ENCODE measurements at places on chromosomes 12 and 14.

DNA sequence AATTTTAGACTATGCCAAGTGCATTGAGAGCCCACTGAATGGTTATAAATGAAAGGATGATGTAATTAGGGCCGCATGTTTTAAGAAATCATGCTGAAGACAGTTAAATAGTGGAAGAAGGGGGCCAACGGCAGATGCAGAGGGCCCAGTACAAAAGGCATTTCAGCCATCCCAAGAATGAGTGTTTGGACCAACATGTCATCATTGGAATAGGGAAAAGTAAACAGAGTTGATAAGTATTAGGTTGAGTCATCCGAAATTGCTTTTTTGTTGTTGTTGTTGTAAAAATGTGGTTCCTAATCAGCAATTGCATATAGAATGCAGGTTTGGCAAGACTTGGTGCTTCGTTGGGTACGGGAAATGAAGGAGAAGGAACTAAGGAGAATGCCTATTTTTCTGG is 29.5 kb downstream of the BMP4 start:
- DNase-seq, result no peak

GRCh38 chr12:45685680-45686079 is 43.8 kb upstream of the ARID2 start:
- DNase-seq, result no peak

GRCh38 chr12:38783304-38783703 is 122.1 kb downstream of the CPNE8 start:
- no peak for DNase-seq

DNA sequence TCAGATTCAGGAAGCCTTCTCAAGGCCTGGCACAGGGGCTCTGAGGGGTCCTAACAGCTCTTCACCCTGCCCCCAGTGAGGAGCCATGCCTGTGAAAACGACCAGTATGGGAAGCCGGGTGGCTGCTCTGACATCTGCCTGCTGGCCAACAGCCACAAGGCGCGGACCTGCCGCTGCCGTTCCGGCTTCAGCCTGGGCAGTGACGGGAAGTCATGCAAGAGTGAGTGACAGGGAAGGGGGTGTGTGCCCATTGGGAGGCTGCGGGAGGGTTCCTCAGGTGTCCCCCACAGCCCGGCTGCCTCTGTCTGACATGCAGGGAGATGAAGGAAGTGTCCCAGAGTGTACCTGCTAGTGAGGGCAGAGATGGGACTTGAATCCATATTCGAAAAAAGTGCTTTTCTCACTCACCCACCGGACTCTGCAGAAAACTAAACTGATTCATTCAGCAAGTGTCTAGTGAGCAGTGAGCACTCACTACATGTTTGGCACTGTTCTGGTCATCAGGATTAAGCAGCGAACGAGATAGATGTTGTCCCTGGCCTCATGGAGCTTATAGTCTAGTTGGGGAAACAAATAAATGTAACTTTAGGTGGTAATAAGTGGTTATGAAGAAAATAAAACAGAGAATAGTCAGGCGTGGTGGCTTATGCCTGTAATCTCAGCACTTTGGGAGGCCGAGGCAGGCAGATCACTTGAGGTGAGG is 9.4 kb upstream of the LRP1-AS start:
- no peak for DNase-seq

- DNase-seq, result no peak
These were observed 36.3 kb downstream of the IL31 start for GRCh38 chr12:122137681-122138080.

DNA sequence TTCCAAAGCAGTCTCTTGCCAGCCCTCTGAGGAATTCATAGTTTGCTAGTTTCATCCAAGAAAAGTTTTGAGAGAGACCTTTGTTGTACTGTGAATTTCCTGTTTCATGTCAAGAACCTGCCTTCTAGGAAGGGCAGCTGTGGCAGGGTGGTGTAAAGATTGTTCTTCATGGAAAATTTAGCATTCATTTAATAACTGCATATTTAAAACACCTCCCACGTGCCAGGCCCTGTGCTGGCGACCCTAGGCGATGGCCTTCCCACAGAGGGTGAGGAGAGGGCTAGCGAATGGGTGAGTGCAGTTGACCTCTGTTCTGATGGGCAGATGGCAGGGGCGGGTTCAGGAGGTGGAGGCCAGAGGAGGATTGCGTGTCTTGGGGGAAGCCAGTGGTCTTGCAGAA is 43.2 kb downstream of the MLXIP start:
- no peak for DNase-seq

GRCh38 chr14:36502558-36503508 is 17.2 kb downstream of the NKX2-1 start:
- DNase-seq, result no peak

GRCh38 chr12:34396861-34397590 is 374.7 kb downstream of the ALG10 start:
- DNase-seq, result no peak

DNA sequence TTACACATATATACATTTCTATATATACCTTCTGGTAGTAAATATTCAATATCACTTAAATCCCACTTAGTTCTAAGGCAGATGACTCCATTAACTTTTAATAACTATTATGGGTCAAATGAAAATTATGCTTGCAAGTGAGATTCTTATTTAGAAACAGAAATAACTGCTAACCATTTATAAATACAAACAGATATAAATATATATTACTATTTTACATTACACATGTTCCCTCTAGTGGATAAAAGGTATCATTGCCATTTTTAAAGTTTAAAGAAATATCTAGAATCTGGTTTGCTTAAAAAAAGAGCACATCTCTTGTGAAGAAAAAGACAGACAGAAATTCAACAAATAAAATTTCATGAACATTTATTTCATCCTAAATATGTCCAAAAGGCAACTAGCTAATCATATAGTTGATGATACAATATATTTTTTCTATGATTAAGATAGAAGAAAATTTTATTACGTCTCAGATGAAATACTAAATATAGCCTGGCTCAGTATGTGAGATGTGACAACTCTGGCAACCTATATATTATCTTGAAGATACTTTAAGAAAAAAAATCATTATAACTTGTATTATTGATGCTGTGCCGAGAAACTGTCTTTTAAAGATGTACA is 11.7 kb upstream of the RAD51AP1 start:
- no peak for DNase-seq

- no peak for DNase-seq
These were observed 265.1 kb downstream of the ALG10 start for GRCh38 chr12:34287437-34287836.

DNA sequence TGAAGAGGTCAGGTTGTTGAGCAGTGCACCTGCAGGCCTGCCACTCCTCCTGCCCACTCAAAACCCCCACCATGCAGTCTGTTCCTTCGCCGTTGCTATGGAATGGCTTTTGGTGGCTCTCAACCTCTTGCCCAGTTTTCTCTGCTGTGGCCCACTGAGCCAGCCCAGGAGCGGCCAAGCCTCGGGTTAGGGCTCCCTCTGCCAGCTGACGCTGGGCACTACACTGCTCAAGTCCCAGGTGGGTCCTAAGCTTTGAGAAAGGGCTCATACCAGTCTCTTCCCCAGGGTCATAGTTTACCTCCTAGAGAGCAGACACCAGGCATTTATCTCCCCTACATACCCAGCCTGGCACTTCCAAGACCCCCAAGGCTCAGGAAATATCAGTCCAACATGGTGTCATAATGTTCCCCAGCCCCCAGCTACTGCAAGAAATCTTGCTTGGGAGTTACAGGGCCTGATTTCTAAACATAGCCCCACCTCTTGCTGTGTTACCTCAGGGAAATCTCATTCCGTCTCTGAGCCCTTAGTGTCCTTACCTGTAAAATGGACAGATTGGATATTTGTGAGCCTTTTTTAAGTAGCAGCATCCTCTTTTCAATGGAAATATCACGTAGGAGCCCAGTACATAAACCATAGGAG is 59.4 kb downstream of the TSPAN11 start:
- no peak for DNase-seq

GRCh38 chr12:52160200-52160599 is 31.6 kb downstream of the KRT80 start:
- no peak for DNase-seq

DNA sequence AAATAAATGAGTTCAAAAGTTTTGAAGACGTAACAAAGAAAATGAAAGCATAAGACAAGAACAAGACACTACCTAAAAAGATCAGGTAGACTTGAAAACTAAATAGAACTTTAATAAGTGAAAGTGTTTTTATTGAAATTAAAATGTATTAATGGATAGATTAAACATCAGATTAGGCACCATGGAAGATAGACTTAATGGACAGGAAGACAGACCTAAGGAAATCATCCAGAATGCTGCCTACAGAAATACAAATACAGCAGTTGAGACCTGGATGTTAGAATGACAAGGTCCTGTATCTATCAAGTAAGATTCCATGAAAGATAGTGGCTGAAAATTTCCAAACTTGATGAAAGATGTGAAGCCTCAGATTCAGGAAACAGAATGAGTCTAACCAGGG is 11.5 kb downstream of the PLEKHH1 start:
- no peak for DNase-seq

DNA sequence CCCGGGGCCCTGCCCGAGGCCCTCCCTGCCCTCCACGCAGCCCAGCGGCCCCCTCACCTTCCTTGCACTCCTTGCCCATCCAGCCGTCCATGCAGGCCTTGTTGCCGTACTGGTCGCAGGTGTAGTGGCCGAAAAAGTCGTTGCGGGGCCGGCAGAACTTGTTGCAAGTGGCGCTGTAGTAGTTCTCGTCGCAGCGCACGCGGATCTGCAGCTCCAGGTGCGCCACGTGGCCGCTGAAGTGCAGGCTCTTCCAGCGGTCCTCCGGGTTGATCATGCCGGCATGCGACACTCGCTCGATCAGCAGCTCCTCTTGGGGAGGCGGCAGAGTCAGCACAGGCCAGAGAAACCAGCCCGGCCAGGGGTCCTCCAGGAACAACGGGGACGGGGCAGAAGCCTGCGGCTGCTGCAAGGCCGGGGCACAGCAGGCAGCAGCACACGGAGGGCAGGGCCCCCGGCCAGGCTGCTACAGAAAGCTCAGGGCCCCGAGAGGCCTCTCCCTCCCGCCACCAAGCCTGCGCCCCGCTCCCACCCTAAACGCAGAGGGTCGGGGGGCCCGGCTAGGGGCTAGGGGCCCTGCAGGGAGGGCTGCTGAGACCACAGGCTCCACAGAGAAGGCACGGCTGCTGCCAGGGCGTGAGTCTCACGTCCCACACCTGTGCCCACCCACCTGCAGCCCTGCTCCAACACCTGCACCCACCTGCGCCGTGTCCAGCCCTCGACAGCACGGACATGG is 12.7 kb downstream of the JAG2 start:
- no peak for DNase-seq

DNA sequence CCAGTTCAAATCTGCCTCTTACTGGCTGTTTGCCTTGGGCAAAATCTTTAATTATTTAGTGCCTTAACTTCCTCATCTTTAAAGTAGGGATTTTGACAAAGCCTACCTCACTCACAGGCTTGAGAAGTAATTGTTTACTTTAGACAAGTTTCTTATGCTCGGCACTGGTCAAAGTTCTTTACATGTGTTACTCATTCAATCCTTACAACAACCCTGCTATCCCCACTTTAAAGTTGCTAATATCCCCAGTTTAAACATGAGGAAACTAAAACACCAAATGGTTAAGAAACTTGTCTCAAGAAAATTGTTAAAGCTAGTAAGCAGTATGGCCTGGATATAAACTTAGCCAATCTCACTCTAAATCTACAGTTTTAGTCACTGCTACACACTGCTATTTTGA is 204.0 kb upstream of the AVPR1A start:
- no peak for DNase-seq
